ENCODE measurements at places on chromosomes 4 and X.

DNA sequence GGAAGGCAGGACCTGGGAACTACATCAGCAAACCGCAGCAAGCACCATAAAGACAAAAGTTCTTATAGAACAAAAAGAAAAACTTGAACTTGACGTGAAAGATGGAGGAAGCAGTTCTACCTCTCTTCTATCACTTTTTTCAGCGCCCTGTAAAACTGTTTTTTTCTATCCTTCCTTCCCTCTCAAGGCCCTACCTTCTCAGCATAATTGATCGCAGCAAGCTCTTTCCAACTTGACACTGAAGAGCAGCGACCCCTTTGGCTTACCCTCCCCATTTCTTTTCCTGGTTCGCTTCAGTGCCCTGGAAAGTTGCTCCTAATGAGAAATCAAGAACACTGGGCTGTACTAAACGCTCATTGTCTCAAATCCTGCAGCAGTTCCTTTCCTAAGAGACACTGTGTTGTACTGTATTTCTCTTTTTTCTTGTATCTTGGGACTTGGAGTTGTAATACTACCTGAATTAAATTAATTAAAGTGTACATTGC, 150.6 kb upstream of the SLC4A4 start:
- DNase-seq, result peak; percentile 10

- DNase-seq, result no peak
Measured at GRCh38 chr4:101037938-101038413, 309.4 kb downstream of the PPP3CA start.

DNA sequence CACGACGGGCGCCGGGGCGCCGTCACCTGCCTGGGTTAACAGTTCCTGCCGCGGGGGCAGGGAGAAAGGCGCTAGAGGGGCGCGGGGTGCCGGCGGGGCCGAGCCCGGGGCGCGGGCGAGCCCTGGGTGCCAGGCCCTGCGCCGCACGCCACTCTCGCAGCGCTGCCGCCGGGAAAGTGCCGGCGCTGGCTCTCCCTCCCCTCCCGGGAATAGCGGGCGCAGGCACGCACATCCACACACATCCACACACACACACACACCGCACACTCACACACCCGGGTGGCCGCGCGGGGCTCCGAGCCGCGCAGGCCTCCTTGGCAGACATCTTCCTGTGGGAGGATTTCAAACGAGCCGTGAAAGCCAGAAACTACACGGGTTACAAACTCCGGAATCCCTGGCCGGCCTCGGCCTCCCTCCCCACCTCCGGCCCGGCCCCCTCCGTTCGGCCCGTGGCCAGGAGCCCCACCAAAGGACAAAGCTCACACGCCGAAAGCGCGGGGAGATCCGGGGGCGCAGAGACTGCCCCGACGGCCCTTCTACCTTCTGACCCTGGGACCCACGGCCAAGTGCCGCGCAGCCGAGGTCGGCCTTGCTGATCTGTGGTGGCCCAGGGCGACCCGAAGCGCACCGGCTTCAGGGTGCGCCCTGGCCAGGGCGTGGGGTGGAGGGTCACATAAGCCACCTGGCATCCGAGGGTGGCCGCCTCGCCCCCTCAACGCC, 92.3 kb downstream of the BCOR start:
- no peak for DNase-seq

- no peak for DNase-seq
Measured at GRCh38 chr4:158169506-158169905, 3.3 kb downstream of the GASK1B start.

DNA sequence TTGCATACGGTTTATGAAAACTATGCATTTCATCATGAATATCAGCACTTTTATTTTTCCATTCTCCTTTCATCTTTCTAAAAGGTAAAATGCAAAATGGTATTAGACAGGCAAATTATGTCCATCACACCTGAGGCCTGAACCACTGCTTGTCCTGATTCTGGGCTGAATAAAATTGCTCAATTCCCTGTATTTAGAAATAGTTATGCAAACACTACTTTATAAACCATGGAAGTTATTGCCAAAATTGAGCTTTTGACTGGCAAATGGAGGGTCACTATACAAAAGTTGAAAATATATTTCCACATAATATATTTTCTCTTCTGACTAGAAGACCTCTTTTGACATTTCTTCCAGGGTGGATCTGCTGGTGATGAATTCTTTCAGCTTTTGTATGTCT, 21.1 kb downstream of the FAM47E start:
- DNase-seq, result no peak

- DNase-seq, result no peak
Measured at GRCh38 chr4:13516315-13516860, 27.9 kb downstream of the NKX3-2 start.

DNA sequence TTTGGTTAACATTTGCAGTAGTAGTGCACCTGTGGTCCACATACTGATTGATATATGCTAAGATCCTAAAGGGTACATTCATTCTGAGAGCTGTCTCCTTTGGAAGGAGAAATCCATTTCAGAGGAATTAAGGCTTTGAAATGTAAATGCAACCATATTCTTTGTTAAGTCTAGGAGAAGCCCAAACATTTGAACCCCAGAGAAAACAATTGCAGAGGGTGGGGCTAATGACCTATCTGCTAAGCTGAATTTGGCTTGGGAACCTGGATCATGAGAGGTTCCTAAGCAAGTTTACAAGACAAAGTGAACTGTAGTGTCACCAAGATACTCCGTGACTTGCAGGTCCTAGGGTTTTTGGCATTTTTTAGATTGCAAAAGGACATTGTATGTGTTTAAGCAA, 41.2 kb downstream of the LAS1L start:
- DNase-seq, result no peak

DNA sequence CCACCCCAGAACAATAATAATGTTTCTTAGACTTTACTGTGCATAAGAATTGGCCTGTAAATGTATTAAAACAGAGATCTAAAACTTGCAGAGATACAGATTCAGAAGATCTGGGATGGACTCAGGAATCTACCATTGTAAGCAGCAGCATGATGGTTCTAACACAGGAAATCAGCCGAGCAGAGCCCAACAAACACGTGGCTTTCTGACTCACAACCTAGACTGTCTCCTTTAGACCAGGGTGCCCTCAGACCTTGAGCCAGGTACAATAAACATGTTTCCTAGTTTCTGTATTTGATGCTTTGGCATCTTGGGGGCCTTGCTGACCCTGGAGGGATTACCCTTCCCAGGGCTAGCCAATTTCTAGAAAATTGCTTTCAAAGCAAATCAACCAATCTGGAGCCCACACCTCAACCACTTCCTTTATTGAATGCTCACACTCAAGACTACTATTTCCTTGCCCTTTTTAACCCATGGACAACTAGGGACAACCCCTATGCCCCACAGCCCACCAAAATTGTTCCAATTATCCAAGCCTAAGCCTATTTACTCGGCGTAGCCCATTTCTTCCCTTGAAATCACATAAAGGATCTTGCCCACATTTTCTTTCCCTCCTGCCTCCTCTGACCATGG, 80.5 kb downstream of the TBC1D9 start:
- no peak for DNase-seq

DNA sequence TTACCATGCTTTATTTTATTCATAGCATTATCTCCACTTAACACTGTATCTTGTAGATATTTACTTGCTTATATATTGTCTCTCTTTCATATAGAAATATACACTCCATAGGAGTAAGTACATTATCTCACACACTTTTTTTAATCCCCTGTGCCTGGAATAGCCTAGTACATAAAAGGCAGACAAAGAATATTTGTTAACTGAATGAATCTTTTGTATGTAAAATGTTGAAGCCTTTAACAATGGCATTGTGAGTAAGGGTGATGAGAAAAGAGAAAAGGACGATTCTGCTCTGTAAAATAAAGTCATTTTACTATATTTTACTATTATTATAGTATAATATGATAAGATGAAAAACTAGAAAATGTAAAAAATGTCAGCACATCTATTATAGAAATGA, 97.7 kb upstream of the PDHA2 start:
- DNase-seq, result no peak

DNA sequence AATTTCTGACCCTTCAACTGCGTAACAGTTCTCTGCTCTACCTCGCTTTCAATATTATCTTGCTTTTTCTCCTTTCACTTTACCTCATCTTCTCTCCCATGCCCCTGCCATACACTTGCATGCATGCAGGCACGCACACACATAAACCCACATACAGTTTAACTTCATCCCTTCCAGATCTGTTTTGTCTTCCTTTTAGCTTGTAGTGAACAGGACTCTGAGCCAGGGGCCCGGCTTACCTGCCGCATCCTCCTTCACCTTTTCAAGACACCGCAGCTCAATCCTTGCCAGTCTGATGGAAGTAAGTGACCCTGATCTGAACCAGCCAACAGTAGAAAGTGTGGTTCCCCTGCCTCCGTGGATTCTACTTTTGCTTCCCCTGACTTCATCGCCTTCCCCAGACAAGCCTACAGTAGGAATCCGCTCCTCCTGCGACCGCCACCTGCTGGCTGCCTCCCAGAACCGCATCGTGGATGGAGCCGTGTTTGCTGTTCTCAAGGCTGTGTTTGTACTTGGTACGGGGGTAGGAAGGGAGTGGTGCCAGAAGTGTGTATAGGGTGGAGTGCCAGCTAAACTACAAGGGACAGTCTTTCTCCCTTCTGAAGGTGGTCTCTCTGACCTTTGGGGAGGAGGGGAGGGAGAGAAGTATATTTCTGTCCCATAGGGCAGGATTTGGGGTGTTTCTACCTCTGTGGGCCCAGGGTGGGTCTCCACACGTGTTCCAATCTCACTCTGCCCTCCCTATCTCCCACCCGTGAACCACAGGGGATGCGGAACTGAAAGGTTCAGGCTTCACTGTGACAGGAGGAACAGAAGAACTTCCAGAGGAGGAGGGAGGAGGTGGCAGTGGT, 10.7 kb downstream of the MED12 start:
- DNase-seq, result peak; percentile 83

- no peak for DNase-seq
Measured at GRCh38 chrX:140425712-140426395, 79.0 kb downstream of the SOX3 start.

DNA sequence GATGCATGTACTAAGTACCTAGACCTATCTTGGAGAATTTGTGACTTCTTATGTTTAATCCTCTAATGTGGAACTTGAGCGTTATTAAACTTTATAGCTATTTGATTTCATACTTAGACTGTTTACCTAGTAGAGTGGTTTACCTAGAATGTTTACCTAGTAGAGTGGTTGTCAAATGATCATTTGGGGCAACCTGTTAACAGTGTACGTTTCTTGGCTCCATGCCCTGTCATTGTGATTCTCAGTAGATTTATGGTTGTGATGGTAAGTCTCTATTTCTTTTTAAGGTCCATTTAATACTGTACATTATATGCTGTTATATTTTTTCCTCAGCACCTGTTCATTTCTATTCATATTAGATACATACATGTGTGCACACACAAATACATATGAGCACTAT, 233.0 kb upstream of the MAD2L1 start:
- no peak for DNase-seq
